ENCODE measurements at places on chromosomes 7 and 10.

DNA sequence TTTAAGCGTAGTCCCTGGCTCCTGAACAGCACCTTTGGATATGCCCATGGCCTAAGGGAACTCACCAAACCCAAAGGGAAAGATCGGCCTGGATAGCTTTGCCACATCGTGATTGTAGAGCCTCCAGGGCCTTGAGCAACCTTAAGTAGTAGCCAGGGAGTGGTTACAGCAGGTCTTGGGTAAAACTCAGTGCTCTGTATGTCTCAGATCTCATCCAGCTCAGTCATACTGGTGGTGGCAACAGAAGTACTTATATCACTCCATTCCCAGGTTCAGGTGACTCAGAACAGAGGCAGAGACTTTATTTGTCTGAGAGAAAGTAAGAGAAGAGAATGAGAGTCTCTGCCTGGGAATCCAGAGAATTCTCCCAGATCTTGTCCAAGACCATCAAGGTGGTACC, 39.1 kb upstream of the AASS start:
- no peak for DNase-seq

DNA sequence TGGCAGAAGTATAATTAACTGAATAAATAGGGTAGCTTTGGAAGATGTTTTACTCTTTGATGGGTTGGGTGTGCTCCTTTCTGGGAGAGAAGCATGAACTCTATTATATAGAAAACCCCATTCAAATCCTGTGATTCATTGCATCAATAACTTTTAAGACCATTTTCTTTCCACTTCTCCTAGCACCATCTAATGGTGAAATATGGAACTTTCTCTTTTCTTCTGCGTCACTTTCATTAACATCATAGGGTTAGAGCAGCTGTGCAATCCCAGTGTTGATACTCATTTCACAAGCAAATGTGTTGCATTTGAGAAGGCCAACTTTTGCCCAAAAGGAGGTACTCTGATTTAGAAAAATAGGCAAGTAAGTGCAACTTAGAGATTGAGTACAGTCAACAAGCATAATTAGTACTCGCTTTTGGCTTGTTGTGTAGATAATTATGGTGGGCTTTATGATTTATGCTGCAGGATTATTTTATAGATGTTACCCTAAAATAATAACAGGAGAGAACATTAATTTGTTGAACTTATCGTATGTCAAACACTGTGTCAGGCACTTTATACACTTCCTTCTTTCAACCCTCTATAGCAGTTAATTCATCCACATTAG, 92.9 kb downstream of the CPED1 start:
- peak; percentile 57 for DNase-seq

DNA sequence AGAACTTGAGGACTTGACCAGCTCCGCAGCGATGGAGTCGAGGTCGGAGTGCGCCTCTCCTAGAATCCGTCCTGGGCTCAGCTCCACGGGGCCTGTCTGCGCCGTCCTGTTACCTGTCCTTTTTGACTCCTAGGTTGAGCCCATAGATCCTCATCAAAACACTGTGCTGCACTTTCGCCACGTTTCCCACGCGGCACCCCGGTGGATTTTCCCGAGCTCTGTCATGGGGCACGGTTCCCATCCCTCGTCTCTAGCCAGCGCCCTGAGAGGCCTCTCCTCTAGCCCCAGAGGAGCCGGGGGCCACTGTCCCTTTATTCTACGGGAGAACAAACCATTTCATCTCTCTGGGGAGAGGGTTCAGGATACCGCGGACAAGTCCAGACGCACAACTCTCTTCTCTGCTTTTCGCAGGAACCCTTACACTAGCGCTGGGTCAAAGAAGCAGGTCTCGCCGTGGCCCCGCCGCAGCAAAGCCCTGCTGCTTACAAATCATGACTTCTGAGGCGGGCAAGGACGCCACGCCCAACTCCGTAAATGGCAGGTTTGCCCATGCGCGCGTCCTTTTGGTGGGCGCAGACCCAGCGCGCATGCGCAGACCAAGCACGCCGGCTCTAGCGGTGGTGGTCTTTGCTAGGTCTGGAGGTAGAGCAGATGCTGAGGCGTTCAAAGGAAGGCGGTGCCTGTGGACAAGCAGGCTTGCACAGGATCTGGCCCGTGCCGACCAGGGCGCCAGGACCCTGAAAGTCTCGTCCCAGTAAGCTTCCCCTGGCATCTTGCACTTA, 10.3 kb upstream of the ANKRD7 start:
- DNase-seq: peak; percentile 80

DNA sequence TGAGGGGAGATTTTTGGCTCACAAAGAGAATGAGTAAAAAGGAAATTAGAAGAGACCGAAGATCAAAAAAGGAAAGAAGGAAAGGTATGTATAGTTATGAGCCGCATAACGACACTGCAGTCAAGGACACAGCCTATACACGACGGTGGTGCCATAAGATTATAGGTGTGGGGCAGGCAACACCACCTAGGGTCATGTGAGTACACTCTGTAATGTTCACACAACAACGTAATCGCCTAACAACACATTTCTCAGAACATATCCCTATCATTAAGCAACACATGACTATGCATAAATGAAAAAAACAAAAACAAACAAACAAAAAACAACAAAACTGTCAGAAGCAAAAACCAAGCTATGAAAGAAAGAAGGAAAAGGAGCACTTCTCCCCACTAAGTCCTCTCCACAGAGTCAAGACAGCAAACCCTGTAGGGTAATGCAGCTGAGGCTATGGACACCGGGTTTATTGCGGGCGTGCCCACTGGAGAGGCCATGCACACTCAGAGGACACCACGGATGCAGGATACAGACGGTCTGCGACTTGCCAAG, 45.1 kb downstream of the PIP4K2A start:
- DNase-seq: no peak

DNA sequence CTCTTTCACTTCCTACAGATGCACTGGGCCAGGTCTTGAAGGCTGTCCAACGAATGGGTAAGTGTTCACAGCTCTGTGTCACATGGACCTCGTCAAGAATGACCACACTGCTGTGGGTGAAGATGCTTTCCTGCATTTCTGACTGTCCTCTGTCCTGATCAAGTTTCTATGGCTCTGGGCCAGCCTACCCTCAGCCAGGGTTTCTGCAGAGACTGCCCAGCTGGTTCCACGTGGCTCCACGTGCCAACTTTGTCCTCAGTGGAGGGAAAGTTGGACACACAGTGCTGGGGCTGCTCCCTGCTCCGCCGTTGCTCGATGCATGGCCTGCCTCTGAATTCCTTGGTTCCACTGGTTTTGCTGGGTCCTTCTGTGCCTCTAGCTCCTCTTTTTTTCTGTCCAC, 152.3 kb downstream of the EGFR start:
- no peak for DNase-seq

GRCh38 chr10:103367379-103367781, 396 bp upstream of the TAF5 start:
- DNase-seq: no peak

DNA sequence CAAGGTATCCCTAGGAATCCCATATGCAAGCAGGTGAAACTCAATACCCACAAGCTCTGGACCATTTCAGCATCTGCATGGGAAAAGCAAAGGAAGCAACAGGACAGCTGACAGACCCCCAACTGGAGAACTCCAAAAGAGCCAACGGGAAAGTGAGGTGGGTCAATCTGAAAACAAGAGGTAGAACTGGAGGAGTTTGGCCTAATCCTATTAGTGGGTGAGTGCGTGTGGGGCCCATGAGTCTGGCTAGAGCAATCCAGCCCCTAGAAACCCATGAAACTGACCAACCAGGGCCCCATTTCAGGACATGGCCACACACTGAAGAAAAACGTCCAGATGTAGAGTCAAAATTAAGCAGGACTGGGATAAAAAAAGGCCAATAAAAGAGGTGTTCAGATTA, 26.6 kb upstream of the WNT8B start:
- no peak for DNase-seq

DNA sequence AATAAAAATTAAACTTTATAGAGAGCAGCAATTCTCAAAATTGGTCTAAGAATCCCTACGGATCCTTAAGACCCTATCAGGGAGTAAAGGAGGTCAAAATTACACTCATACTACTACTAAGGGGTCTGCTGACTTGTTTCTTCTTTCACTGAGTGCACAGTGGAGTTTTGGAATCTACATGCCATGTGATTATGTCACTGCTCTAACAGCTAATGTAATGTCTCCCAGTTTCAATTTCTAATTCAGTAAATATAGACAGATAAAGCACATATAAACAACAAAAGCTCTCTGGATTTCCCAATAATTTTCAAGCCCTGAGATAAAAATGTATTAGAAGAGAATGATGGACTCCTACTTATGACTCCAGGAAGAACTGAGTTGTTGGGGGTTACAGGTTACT, 74.6 kb downstream of the WAPL start:
- DNase-seq: no peak

GRCh38 chr10:16679511-16679910, 137.7 kb downstream of the RSU1 start:
- DNase-seq: no peak

- DNase-seq: peak; percentile 24
Observed at GRCh38 chr10:68155615-68156210, 46.4 kb downstream of the MYPN start.

DNA sequence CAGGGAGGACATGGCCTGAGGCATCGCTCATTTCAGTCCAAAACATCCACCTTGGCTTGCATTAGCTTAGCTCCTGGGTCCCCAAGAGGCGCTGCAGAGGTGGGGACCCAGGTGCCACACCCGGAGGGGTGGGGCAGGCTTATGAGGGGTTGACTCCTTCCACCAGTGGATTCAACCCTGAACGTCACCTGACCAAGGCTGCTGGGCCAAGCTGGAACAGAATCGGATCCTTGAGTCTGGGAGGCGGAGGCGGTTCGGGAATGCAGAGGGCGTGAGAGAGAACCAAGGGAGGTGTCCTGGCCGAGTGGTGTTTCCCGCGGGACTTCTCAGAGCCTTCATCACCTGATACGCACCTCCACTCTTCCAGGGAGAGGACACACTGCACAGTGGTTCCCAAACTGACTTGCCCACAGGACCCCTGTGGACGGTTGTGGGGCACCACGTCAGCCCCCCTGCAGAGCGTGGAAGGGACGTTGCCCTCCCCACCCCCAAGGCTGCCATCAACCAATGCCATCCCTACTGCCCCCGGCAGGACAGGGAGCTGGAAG, 4.5 kb upstream of the MICALL2 start:
- no peak for DNase-seq

GRCh38 chr10:70441161-70441894, at the start of gene NODAL:
TSS of gene NODAL (minus strand) at chr10:70441681. CDS start at chr10:70441667, 14 bp downstream.
- DNase-seq: no peak
